CD4-positive, alpha-beta T cell treated with Interleukin-2 at 100 ng/mL for 4 hours (primary cell): ENCODE measurements at places on chromosomes 7 and 10.

GRCh38 chr7:113289140-113289740, 170.9 kb upstream of the SMIM30 start:
- DNase-seq = no peak

GRCh38 chr7:98281757-98282606, 496 bp downstream of the BRI3 start:
- peak; percentile 8 for DNase-seq

GRCh38 chr10:21980691-21981090, 22.8 kb downstream of the DNAJC1 start:
- DNase-seq = no peak

GRCh38 chr10:23702977-23703414, 264.1 kb downstream of the OTUD1 start:
- DNase-seq = peak; percentile 26

DNA sequence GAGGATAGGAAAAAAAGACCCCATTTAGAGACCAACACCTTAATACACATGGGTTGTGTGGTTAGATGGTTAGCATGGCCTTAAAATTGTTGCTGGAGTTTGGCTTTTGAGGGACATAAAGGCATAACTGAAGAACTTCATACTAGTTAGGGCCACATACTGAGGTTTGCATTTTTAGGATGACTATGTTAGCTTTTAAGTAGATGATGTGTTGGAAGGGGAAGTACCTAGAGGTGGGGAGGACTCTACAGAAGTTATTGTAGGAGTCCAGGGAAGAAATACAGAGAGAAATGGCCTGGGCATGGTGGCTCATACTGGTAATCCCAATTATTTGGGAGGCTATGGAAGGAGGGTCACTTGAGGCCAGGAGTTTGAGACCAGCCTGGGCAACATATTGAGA, 40.5 kb downstream of the ENTPD1 start:
- DNase-seq = no peak

GRCh38 chr10:109991266-109991855, 16.4 kb upstream of the ADD3 start:
- no peak for DNase-seq

GRCh38 chr7:121303422-121304101, 25.2 kb upstream of the WNT16 start:
- DNase-seq = no peak

- DNase-seq = no peak
Observed at GRCh38 chr10:6756716-6757115, 176.6 kb upstream of the PRKCQ start.

GRCh38 chr10:131641898-131642297, 258.9 kb upstream of the PPP2R2D start:
- no peak for DNase-seq

DNA sequence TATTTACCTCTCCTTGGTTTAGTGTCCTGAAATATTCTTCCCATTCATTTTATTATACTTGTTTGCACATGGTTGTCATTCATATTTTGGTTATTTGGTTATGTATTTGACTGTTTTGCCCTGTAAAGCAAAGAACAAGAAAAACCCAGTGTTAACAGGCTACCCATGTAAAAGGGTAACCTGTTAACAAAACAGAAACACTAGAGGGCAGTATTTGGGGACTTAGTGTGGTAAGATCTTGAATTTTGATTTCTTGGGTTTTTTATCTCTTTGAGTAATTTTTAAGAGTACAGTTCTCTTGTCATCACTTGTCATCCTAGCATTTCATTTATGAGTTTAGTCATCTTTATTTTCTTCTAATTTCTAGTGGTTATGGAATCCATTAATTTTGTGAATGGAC, 51.3 kb downstream of the POLL start:
- DNase-seq = peak; percentile 31

GRCh38 chr10:79017882-79018520, 50.8 kb upstream of the ZMIZ1 start:
- no peak for DNase-seq

GRCh38 chr10:131111007-131111406, 200.5 kb downstream of the TCERG1L start:
- DNase-seq = no peak

GRCh38 chr7:721619-722248, 4.8 kb upstream of the DNAAF5 start:
- no peak for DNase-seq

GRCh38 chr7:39310699-39311098, 255.5 kb upstream of the YAE1 start:
- no peak for DNase-seq

DNA sequence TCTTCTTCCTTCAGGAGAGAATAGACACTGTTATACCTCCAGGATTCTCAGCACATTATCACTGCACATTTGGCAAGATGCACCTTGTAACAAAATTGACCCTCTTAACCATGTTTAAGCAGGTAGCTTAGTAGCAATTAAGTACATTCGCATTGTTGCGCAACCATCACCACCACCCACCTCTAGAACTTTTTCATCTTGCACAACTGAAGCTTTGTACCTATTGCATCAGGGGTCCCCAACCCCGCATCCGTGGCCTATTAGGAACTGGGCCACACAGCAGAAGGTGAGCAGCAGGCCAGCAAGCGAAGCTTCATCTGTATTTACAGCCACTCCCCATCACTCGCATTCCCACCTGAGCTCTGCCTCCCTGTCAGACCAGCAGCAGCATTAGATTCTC, 29.9 kb upstream of the SMURF1 start:
- no peak for DNase-seq

GRCh38 chr10:76459016-76459730, 1027.7 kb downstream of the LRMDA start:
- DNase-seq = no peak

DNA sequence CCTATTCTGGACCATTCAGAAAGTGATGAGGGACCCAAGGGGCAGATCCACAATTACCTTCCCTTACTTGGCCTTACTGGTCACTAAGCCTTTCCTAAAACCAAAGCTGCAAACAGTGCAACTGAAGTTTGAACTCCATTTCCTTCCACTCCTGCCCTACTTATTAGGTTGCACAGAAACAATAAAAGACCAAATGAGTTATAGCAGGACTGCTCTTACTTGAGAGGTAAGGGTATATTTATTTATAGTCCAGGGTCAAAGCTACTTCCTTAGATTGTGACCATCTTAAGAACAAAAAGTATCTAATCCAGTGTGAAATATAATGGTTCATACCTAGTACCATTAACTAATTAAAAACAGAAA, 27.0 kb downstream of the CDK6 start:
- DNase-seq = no peak

- no peak for DNase-seq
Observed at GRCh38 chr7:25615003-25615402, 386.7 kb upstream of the NPVF start.

DNA sequence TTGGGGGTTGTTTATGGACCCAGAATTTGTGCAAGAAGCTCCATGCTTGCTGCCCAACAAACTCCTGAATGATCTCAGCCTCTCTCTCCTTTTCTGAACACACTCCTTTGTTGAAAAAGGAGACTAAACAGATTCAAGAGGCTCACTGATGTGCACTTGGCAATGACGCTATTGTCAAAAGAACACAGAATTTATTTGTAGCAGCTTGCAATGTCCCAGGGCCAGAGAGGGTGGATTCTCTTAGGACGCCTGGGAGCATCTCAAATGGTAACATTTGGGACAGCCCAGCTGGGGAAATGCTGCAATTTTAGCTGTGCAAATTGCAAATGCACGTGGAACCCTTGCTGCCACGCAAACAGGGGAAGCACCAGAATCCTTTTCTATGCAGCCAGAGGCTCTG, 79.9 kb downstream of the GPR26 start:
- no peak for DNase-seq

- DNase-seq = no peak
Observed at GRCh38 chr7:13980474-13980873, 9.0 kb downstream of the ETV1 start.

DNA sequence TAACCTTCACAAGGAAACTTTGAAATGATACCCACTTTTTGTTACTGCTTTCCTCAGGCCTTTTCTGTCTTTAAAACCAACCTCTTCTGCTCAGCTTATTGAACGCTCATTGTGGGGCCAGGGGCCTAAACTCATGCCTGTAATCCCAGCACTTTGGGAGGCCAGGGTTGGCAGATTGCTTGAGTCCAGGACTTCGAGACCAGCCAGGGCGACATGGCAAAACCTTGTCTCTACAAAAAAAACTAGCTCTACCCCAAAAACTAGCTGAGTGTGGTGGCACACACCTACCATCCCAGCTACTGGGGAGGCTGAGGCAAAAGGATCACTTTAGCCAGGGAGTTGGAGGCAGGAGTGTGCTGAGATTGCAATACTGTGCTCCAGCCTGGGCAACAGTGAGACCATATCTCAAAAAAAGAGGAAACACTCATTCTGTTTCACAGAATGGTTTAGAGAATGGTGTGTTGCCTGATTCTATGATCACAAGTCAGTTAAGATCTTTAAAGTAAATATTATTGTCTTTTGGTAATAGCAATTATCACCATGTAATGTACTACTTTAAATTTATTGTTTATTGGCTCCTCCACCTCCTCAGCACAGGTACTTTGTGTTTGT, 51.1 kb downstream of the KCTD7 start:
- DNase-seq = no peak

- no peak for DNase-seq
Observed at GRCh38 chr7:150489782-150490181, 24.9 kb upstream of the GIMAP7 start.

- DNase-seq = no peak
Observed at GRCh38 chr10:70374775-70375614, 7.4 kb downstream of the LRRC20 start.

DNA sequence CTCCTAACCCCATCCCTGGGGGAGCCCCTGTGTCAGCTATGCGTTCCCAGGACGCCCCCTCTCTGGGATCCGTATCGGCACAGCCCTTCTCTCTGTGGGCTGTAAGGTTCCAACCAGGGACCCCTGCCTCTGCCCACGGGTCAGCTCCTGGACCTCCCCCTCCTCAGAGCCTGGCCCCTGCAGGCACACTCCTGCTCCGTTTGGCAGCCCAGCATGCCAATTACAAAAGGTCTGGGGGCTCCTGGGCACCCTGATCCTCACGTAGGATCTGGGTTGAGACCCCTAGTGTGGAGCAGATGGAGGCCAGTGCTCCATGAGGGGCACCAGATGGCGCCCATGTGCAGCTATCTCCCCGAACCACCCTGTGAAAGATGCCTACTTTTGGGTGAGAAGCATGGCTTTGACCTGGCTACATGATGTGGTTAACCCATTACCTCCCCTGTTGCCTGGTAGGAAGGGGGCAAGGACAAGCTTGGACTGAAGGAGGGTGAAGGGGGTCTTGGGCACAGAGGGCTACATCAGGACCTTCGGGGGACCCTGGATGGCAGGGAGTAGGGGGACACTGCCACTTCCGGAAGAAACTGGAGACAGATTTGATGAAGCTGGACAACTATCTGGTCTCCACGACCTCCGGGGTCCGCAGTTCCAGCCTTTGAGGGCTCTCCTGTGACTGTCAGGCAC, 9.0 kb downstream of the TACR2 start:
- DNase-seq = peak; percentile 43

DNA sequence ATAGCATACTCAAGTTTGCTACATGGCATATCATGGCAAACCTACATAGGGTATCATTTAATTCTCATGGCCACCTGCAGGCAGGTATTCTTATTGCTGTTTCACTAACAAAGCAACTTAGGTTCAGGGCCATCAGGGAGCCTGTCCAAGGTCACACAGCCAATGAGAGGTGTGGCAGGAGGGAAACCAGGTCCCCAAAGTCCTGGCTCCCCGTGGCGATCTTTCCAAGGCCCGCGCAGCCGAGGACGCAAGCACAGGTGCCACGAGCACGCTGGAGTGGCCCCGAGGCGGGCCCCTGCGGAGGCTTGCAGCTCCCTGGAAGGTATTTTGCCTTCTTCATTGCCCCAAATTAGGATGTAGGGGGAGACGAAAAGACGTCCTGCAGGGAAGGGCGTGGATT, 20.8 kb downstream of the PRKAG2 start:
- no peak for DNase-seq

- DNase-seq = no peak
Observed at GRCh38 chr10:132585732-132586722, 48.4 kb downstream of the INPP5A start.
